Renal cortex interstitium (tissue), 15 donors: ENCODE measurements at places on chromosomes 11 and 22.

DNA sequence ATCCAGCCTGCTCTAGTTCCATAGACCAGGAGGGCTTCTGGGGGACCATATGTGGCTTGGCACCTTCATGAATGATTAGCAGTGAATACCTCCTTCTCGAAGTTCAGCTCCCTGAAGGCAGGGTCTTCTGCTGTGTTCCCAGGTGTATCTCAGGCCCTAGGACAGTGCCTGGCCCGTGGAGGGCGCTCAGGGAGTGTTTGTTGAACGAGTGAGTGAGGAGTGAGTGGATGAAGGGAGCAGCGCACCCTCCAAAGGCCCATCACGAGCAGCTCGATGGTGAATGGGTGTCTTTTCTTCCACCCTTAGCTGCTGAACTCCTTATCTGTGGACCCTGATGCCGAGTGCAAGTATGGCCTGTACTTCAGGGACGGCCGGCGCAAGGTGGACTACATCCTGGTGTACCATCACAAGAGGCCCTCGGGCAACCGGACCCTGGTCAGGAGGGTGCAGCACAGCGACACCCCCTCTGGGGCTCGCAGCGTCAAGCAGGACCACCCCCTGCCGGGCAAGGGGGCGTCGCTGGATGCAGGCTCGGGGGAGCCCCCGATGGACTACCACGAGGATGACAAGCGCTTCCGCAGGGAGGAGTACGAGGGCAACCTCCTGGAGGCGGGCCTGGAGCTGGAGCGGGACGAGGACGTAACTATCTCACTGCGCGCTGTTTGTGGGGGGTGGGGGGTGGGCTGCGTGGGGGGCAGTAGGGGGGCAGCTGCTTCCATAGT lies 9.5 kb downstream of the ANO1 start:
- DNase-seq = no peak

GRCh38 chr11:134980819-134981710 lies 569.0 kb upstream of the B3GAT1 start:
- no peak for DNase-seq

- DNase-seq = no peak
Observed at GRCh38 chr22:32754413-32755041, 47.0 kb upstream of the TIMP3 start.

- DNase-seq = no peak
Observed at GRCh38 chr22:38304526-38304925, 12.7 kb downstream of the CSNK1E start.

DNA sequence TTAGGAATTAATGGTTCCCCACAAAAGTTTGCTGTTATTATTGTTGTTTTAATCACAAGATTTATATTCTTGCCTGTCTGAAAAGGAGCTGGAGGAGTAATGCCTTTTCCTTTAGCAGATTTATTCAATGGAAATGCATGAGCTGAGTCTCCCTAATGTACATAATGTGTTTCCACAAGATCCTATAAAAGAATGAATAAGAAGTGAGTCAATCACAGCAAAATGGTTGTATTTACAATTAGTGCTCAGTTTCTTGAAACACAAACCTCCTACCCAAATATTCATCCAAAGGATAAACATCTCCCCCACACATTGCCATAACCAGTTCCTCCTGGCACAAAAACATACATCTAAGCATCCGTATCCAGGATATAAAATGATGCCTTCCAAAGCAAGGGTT lies 33.3 kb downstream of the ME3 start:
- no peak for DNase-seq
